Activated CD8-positive, alpha-beta memory T cell treated with anti-CD3 and anti-CD28 coated beads, Interleukin-2, amount 50 U/mL, for 4 hours (primary cell): ENCODE measurements at places on chromosomes 4 and X.

- DNase-seq: no peak
These were observed 36.6 kb upstream of the UGT2A1 start for GRCh38 chr4:69689599-69689998.

DNA sequence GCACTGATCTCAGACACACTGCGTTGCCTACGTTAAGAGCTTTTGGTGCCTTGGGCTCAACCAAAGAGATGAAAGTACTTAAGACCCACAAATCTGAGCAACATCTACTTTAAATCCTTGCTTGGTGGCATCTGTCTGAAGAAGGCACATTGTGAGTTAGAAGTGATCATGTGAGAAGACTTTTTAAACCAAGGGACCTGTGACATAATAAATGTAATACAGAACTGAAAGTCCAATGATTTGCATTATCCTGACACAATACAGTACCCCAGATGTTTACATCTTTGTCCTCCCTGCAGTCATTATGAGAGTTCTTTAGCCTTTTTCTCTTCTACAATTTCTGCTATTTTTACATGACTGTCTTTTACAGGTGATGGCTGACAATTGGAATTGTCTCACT lies 96.7 kb upstream of the FTHL17 start:
- no peak for DNase-seq

DNA sequence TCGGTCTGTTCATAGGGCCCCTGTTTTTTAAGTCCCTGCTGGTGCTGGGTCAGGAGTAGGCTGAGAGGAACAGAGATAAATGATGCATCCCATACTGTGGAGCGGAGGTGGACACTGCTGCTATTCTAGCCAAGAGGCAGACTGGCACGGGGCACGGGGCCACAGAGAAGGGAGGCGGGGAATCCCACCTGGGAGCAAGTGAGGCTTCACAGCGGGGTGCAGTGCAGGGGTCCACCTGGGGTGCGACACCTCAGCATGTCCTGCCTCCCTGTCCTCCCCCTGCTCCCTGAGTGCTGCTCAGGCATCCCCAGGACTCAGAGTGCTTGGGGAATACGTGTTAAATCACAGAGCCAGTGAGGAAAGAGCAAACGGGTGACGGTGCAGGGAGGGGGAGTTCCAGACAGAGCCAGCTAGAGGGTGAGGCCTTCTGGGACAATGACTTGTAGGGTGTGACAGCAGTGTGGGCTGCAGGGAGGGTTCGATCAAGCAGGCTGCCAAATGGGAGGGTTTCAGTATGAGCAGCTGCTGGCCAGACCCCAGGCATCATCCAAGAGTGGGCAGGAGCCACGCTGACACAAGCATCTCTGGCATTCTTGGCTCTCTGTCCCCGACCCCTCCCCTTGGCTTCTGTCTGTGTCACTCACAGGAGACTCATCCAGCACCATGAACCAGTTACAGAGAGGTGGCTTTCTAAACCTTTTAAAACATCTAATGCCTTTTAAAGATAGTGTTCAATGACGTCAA lies 13.7 kb upstream of the HTRA3 start:
- no peak for DNase-seq

- no peak for DNase-seq
These were observed 11.0 kb upstream of the MAMLD1 start for GRCh38 chrX:150352114-150352513.

- DNase-seq: no peak
These were observed 93.1 kb upstream of the LNX1 start for GRCh38 chr4:53684136-53685130.

DNA sequence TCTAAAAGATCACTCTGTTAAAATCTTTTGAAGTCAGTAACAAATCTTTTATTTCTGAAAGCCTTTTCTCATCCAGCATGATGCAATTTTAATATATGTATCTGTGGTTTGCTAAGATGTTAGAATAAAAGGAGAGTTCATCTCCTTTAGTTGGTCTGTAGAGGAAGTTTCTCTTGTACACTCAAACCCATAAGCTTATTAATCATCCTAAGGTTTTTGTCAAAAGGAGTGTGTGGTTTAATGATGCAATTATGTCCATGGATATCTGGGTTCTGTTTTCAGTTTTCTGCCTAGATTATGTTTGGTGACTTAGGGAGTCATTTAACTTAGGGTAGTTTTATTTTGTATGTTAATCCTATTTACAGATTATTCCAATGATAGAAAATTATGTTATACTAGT lies 52.1 kb upstream of the NDST4 start:
- no peak for DNase-seq

- DNase-seq: no peak
These were observed 442.5 kb upstream of the LCORL start for GRCh38 chr4:18463987-18464559.

DNA sequence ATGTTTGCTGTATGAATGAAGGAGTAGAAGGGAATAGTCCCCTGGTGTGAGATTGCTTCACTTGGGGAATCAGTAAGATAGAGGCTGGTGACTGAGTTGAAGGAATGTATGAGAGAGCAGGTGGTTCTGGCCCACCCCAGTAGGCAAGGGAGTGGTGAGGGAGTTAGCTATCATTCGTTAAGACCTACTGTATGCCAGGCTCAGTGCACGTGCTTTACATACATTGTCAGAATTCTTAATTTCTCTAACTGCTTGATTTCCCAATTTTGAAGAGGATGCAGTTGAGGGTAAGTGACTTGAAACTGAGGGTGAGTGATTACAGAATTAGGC lies 700 bp downstream of the VMA21 start:
- no peak for DNase-seq

DNA sequence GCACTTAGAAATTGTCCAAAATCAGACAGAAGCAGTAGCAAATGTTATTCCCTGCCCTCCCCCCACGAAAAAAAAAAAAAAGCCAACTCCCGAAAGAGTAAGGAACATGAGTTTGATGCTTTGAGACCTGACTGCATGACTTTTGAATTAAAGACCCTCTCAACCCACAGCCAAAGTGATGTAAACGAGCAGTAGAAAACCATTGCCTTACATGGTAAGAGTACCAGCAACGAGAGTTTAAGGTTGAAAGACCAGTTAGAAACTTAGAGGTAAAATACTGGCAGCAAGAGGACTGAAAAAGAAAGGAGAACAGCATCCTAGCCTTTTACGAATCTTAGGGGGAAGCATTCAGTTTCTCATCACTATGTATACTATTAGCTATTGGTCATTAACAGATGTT lies 10.0 kb upstream of the ANXA10 start:
- DNase-seq: no peak

- DNase-seq: no peak
These were observed 45.8 kb upstream of the ARSJ start for GRCh38 chr4:114025176-114025777.

DNA sequence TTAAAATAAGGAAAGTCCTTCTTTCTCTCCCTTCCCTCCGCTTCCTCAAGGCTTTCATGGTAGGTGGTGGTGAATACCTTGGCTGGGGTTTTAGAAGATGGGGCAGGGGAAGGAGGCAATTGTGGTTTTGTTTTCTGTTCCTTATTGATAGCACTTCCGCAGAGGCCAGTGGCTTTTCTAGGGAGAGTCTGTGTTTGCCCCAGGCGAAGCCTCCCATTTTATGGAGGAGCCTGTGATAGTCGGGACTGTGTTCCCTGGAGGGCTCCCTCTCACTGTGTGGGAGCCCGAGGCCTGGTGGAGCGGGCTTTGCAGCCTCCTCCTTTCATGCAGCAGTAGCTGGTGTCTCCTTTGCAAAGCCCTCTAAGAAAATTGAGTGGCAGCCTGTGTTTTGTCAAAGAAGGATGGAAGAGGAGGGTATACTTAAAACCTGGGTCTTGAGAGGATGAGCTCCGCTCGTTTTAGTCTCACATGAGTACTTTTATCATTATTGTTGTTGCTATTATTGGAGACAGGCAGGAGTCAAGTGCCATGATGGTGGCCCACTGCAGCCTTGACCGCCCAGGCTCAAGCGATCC lies 29.8 kb upstream of the STOX2 start:
- no peak for DNase-seq

DNA sequence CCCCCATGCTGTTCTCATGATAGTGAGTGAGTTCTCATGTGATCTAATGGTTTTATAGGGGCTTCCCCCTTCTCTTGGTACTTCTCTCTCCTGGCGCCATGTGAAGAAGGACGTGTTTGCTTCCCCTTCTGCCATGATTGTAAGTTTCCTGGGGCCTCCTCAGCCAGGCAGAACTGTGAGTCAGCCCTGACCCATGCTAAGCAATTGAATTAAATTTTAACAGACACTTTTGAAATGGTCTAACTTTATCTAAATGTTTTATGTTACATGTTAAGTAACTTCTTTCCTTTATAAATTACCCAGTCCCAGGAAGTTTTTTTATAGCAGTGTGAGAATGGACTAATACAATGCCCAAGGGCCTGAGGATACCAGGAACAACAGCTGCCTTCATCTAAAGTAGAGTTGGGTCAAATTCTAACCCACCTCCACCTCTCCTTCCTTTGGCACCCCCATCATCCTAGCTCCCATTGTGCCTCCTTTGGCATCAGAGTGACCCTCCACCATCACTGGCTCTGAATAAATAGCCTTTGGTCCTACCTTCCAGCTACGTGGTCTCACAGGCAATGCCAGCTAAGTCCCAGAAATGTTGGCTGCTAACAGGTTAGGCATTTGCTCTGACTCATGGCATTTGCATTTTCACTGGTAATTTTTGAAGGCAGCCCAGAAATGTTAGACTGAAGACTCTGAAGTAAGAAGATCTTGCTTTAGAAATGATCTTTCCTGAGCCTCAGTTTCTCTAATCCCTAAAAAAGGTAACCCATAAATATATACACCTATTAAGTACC lies 182.1 kb downstream of the MOSPD2 start:
- no peak for DNase-seq

- no peak for DNase-seq
These were observed 627 bp downstream of the CDKN2AIP start for GRCh38 chr4:183445097-183445428.

- no peak for DNase-seq
These were observed 321.9 kb upstream of the GIMD1 start for GRCh38 chr4:106690487-106690886.

DNA sequence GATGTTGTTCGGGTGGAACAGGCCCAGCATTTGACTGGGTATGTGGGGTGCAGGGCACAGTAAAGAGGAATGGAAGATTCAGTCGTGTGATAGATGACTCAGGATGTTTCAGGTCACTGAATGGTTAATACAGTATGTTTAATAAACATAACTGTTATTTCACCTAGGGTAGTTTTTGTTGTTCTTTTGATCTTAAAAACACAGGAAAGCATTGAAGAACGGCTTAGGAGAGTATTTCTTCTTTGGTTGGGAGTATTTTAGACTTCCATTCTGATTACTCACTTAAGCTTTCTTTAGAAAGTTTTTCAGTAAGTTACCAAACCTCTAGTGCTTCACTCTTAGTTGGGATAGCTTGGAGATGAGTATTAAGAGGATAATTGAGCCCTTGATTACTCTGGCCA lies 62.3 kb downstream of the STAG2 start:
- no peak for DNase-seq

- DNase-seq: no peak
These were observed 9.2 kb downstream of the GUCY1A1 start for GRCh38 chr4:155675709-155676429.

GRCh38 chr4:16887887-16888286 lies 10.6 kb downstream of the LDB2 start:
- no peak for DNase-seq

DNA sequence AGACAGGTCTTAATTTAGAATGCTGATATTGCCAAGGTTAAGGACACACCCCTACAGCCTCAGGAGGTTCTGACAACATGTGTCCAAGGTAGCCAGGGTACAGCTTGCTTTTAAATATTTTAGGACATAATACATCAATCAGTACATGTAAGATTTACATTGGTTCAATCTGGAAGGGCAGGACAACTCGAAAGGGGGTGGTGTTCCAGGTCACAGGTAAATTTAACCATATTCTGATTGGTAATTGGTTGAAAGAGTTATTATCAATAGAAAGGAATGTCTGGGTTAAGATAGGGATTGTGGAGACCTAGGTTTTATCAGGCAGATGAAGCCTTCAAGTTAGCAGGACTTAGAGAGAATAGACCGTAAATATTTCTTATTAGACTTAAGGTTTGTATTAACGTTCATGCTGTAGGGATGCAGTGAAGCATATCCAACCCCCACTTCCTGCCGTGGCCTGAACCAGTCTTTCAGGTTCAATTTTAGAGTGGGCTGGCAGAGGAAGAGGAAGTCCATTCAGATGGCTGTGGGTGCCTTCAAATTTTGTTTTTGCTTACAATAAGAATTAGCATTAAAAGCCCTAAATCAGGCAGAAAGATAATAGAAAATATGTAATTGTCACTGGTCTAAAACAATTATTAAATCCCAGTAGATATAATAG lies 136.5 kb upstream of the GALNTL6 start:
- no peak for DNase-seq

DNA sequence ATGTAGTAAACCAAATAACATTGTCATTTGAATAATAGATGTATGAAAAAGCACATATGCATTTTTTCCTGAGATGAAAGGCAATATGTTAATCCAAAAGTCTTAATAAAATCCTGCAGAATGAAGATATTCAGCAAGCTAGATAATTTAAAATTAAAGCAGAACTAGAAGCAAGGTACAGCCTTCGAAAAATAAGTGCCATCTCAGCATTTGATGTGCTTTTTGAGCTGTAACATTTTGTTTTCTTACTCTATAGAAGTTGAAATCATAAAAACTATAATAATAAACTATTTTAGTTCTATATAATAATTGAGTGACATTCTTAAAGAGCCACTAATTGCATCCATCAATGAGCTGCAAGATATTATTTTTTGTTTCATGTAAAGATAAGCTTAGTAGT lies 410.4 kb upstream of the TRAM1L1 start:
- DNase-seq: no peak

DNA sequence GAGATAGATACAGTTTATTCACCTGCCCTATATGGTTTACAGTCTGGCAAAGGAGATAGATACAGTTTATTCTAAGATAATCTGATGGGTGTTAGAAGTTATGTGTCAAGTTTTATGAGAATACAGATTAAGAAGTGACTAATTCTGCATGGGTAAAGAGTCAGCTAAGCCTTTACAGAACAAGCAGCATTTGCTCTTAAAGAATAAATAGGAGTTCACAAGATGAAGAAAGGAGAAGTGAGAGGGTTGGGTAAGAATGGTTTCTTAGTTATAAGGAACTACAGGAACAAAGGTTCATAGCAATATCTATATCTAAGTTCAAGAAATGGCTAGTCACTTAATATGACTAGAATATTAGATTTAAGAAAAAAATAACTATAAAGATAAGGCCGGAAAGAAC lies 47.6 kb downstream of the THOC2 start:
- DNase-seq: no peak

GRCh38 chr4:93394545-93395081 lies 433.9 kb upstream of the ATOH1 start:
- no peak for DNase-seq

GRCh38 chrX:123424546-123424945 lies 240.5 kb downstream of the GRIA3 start:
- DNase-seq: no peak

GRCh38 chr4:177401658-177402273 lies 40.5 kb downstream of the AGA start:
- DNase-seq: no peak
